Right atrium auricular region (tissue), 2 donors: ENCODE measurements at places on chromosomes 4 and X. TPM values are rescaled to one million over a fixed set of nuclear protein-coding genes. Genes with fewer than 3 reads are reported as not detected.
A peak's percentile ranks its signal among the peaks of the same experiment; 100 is the strongest.

The NEUROG2 gene
- total RNA-seq: not detected

The CCSER1 gene
- total RNA-seq: 11.8 TPM

GRCh38 chr4:48017108-48017571 lies 568 bp downstream of the NIPAL1 start:
- H3K36me3 ChIP-seq: no peaks in the 10 kb centered on the region
- peaks cover 18% of the 10 kb centered on the region for H3K4me1 ChIP-seq
- H3K27me3 ChIP-seq: no peaks in the 10 kb centered on the region
- DNase-seq: no peak
- H3K4me3 ChIP-seq: peak overlapping the region; percentile 66
- H3K27ac ChIP-seq: peak overlapping the region; percentile 85

DNA sequence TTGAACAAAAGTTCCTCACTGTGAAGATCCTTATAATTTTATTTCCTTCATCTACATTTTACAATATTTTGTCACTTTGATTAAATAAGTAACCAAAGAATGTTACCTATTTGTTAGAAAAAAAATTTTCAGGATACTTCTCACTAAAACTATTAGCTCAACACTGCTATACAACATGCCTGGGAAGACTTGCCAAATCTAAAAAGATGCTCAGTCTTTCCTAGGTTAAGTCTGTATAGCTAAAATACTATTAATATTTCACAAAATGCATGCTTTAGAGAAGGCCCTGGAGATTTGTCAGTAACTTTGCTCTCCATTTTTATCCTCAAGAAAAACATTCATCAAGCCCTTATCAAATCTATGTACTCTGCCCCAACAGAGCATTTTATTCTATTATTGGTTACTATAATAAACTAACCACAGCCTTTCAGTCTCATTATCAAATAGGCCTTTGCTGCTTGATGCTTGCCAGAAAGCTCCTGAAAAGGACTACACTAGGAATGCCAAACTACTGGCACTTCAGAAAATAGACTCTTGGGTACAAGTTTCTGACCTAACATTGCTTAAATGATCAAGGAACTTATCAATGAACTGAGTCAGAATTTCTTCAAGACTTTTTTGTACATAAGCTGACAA lies 17.7 kb downstream of the NEK1 start:
- no peaks in the 10 kb centered on the region for H3K27me3 ChIP-seq
- no peak overlapping the region for H3K4me3 ChIP-seq
- no peaks in the 10 kb centered on the region for H3K4me1 ChIP-seq
- DNase-seq: no peak
- H3K27ac ChIP-seq: no peak overlapping the region

GRCh38 chr4:174669270-174669669 lies 147.0 kb upstream of the HPGD start:
- no peak for DNase-seq
- H3K27me3 ChIP-seq: no peaks in the 10 kb centered on the region
- H3K36me3 ChIP-seq: no peaks in the 10 kb centered on the region
- H3K27ac ChIP-seq: no peak overlapping the region
- no peak overlapping the region for H3K4me3 ChIP-seq
- H3K4me1 ChIP-seq: no peaks in the 10 kb centered on the region

DNA sequence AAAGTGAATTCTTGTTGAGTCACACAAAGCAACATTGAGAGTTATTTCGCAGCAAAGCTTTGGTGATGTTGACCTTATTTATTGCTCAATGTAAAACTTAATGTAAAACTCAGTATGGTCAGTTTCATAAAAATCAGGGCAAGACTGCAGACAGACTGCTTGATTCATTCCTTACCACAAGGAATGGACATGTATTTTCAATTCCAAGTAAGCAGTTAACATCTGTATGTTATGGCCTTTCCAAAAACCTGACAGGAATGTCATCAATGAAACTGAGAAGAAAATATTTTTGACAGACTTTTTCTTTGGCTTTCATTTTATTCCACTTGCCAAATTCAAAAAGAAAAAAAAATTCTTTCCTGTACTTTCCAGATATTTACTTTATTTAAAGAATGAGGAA lies 488.3 kb downstream of the ANKRD50 start:
- H3K4me3 ChIP-seq: no peak overlapping the region
- no peaks in the 10 kb centered on the region for H3K4me1 ChIP-seq
- no peak overlapping the region for H3K27ac ChIP-seq
- H3K36me3 ChIP-seq: no peaks in the 10 kb centered on the region
- no peak for DNase-seq

DNA sequence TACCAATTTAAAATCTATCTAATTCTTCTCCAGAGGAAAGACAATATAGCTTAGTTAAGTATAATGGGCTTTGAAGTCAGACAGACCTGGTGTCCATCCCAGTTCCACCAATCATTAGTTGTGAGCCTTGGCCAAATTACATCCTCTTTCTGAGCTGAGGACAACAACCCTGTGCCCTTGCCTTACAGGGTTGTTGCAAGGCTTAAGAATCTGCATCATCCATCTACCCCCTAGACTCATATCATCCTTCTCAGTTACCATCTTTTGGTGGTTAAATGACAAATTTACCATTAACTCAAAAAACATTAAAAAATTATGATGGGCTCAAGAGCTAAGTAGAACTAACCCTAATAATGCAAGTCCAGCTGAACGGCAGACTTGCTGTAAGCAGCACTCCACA lies 51.6 kb downstream of the NAP1L5 start:
- no peaks in the 10 kb centered on the region for H3K27me3 ChIP-seq
- H3K4me3 ChIP-seq: no peak overlapping the region
- no peak for DNase-seq
- no peaks in the 10 kb centered on the region for H3K36me3 ChIP-seq
- H3K27ac ChIP-seq: no peak overlapping the region

DNA sequence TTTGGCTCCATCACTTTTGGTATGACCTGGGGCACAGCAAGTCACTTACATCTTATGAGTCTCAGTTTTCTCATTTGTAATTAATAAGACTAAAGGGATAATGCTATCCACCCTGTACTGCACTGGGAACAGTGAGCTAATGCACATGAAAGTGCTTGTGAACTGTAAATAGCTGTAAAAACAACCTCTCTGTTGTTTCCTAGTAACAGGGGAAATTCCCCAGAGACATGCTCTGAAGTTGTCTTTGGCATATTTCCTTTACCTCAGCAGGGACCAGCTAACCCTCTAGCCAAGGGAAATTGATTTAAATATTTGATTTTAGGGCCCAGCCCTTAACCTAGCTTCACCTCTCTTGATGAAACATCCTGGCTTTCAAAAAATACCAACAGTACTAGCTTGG lies 6.1 kb upstream of the CYSLTR1 start:
- no peaks in the 10 kb centered on the region for H3K27me3 ChIP-seq
- no peak overlapping the region for H3K4me3 ChIP-seq
- no peak for DNase-seq
- no peaks in the 10 kb centered on the region for H3K4me1 ChIP-seq

DNA sequence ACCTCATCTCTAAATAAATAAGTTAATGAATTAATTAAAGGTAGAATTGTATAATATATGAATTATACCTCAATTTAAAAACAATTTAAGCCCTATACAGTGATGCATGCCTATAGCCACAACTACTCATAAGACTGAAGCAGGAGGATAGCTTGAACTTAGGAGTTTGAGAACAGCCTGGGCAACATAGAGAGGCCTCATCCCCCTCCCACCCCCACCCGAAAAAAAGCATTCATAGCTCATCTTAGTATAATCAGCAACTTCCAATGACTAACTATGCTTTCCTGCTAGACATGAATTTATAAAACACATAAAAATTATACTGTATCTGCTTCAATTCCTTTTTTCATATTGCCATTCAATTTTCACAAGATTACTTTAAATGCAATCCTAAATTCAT lies 1.6 kb downstream of the LRBA start:
- peaks cover 13% of the 10 kb centered on the region for H3K4me1 ChIP-seq
- peak overlapping the region; percentile 92 for H3K27ac ChIP-seq
- no peaks in the 10 kb centered on the region for H3K27me3 ChIP-seq
- H3K36me3 ChIP-seq: no peaks in the 10 kb centered on the region

DNA sequence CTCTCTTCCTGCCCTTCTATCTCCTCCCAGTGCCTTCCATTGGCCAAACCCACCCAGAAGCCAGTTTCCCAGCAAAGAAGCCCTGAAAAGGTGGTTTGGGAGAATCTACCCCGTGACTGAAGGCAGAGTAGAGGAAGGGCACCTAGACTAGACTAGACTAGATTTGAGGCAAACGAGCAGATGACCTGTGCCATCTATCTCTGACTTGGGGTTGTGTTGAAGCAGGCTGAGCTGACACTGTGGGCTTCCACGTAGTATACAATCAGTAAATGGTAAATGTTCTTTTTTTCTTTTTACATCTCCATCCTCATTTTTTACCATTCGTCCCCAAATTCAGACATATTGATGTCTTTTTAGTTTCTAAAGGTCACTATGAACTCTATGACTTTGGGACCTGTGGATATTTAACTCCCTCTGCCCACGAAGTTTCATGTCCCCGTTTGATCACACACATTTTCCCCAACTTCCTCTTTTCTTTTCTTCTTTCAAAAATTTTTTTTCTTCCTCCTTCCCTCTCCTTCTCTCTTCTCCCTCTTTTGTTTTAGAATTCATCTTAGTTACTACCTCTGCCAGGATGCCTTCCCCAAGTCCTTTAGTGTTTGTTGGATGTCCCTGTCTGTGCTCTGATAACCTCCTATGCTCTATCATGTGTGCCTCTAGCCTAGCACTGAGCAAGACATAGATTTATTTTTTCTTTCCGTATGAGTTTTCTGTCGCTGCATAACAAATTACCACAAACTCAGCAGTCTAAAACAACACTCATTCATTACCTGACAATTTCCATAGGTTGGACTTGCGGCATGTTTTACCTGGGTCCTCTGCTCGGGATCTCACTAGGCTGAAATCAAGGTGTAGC lies 6.2 kb upstream of the AFF1 start:
- no peak overlapping the region for H3K4me3 ChIP-seq
- H3K36me3 ChIP-seq: peaks cover 4% of the 10 kb centered on the region
- no peaks in the 10 kb centered on the region for H3K4me1 ChIP-seq
- DNase-seq: no peak

GRCh38 chr4:38161208-38162113 lies 201.3 kb downstream of the PTTG2 start:
- no peak for DNase-seq
- H3K36me3 ChIP-seq: no peaks in the 10 kb centered on the region
- no peak overlapping the region for H3K4me3 ChIP-seq
- H3K27me3 ChIP-seq: no peaks in the 10 kb centered on the region
- H3K27ac ChIP-seq: no peak overlapping the region

- no peak for DNase-seq
- no peaks in the 10 kb centered on the region for H3K27me3 ChIP-seq
- H3K4me3 ChIP-seq: no peak overlapping the region
- H3K27ac ChIP-seq: no peak overlapping the region
- no peaks in the 10 kb centered on the region for H3K36me3 ChIP-seq
Observed at GRCh38 chr4:16900325-16900724, 1.9 kb upstream of the LDB2 start.

DNA sequence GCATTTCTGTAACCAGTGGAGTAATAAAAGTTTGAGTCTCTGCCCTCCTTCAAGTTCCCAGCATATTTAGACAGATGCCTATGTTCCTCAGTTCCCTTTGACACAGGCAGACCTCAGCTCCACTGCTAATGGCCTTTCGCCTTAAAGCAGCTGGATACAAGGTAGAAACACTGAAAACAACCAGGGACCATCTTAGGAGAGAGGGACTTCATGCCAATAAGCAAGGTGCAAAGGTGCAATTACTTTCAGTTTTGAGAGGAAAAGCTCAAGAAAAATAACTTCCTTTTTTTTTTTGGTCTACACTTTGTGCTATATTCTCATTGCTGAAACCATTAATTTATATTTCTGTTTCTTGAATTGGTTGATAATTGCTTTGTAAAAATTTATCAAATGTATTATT lies 781.9 kb upstream of the GALNTL6 start:
- H3K27me3 ChIP-seq: no peaks in the 10 kb centered on the region
- no peak for DNase-seq
- H3K4me3 ChIP-seq: no peak overlapping the region
- H3K27ac ChIP-seq: no peak overlapping the region
- no peaks in the 10 kb centered on the region for H3K36me3 ChIP-seq

- no peaks in the 10 kb centered on the region for H3K27me3 ChIP-seq
- no peaks in the 10 kb centered on the region for H3K4me1 ChIP-seq
Observed at GRCh38 chr4:147599206-147599605, 18.0 kb upstream of the TMEM184C start.

DNA sequence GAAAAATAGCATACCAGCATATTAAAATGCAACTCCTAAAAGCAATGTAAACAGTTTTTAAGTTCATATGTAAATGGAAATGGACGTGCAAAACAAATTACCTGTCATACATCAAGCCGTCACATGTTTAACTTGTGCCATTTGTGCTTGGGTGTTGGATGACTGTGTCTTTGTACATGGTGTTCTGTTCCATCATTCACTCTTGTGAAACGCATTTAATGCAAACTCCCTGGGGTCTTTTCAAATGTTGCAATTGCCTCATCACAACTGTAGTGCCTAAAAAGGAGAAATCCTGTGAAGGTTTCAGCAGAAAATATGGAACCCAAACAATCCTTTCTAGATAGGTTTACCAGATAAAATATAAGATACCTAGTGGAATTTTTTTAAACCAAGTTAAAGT lies 52.4 kb downstream of the PHOX2B start:
- no peak overlapping the region for H3K4me3 ChIP-seq
- no peaks in the 10 kb centered on the region for H3K4me1 ChIP-seq
- DNase-seq: no peak
- H3K36me3 ChIP-seq: peaks cover 11% of the 10 kb centered on the region
- H3K27me3 ChIP-seq: no peaks in the 10 kb centered on the region

DNA sequence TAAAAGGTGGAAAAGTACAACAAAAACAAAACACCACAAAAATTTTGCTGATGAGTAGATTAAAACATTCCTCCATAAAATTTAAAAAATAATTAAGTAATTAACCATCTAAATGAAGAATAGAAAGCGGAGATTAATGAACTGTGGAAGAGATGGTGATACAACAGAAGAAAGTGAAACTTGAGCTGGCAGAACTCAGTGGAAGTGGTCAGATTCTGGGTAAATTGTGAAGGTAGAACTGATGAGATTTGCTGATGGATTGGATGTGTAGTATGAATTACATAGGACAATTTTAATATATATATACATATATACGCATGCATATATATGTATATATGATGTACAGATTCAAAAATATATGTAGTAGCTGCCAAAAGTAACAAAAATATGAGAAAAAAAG lies 73.9 kb downstream of the AMOT start:
- H3K27me3 ChIP-seq: no peaks in the 10 kb centered on the region
- H3K4me1 ChIP-seq: no peaks in the 10 kb centered on the region
- no peak overlapping the region for H3K4me3 ChIP-seq
- no peaks in the 10 kb centered on the region for H3K36me3 ChIP-seq
- no peak overlapping the region for H3K27ac ChIP-seq
- DNase-seq: no peak

GRCh38 chr4:100289530-100289888 lies 99.2 kb upstream of the DDIT4L start:
- no peak overlapping the region for H3K27ac ChIP-seq
- H3K36me3 ChIP-seq: no peaks in the 10 kb centered on the region
- H3K4me3 ChIP-seq: no peak overlapping the region
- H3K4me1 ChIP-seq: no peaks in the 10 kb centered on the region

DNA sequence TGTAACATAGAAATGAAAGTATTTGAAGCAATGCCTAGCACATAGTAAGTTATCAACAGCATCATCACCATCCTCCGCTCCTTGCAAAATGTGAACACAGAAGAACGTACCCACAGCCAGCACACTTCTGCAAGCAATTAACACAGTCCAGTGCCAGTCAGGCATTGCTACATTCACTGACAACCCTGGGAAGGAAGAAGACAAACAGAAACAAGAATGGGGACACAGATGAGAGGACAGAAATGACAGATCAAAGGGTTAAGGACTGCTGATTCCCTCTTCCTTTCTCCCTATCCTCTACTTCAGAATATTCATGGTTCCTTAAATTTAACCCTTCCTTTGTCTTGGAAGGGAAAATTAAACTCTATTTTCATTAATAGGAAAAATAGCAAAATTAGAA lies 53.1 kb downstream of the CHM start:
- H3K27me3 ChIP-seq: no peaks in the 10 kb centered on the region
- no peaks in the 10 kb centered on the region for H3K36me3 ChIP-seq
- DNase-seq: no peak
- no peak overlapping the region for H3K27ac ChIP-seq
